ENCODE measurements at places on chromosomes 1 and 21. TPM values are rescaled to one million over a fixed set of nuclear protein-coding genes. Genes with fewer than 3 reads are reported as not detected.
A peak's percentile ranks its signal among the peaks of the same experiment; 100 is the strongest.

- DNase-seq, result no peak
Measured at GRCh38 chr1:193270996-193271395, 84.6 kb upstream of the B3GALT2 start.

- peak; percentile 63 for DNase-seq
Measured at GRCh38 chr1:153565529-153566374, at the start of gene S100A2. S100A2 (minus strand) TSS chr1:153565844; CDS start chr1:153563877, 1,967 bp downstream.

DNA sequence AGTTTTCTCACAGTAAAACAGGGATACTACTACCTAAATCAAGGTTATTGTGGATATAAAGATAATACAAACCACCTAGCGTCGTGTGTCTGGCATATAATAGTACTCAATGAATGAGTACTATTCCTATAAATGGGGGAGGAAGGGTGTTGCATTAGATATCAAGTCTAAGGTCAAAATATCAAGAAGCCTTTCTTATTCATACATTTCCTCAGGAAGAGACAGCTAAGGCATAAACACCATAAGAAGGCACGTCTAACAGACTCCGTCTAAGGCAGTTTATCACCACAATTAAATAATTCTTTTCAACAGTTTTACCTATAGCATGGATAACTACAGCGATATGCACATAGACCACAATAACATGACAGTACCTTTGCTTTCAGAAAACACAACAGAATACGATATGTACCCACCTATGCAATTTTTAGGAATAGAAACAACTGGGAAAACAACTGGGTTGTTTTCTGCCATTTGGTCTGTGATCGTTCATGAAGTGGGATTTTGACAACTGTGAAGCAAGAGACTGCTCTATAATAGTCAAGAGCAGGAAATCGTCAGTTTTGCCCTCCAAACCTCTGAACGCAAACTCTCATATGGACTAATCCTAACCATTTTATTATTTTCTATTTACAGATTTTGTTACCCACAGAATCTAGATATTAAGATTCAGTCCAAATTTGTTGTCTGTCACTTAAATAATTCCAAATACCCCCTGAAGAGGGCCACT lies 53.1 kb downstream of the HNRNPR start:
- DNase-seq, result no peak

GRCh38 chr1:49050041-49050440 lies 273.4 kb upstream of the BEND5 start:
- no peak for DNase-seq

The TRIM63 gene
- total RNA-seq, result 2.5 TPM

The DEPDC1 gene
- 2.6 TPM for total RNA-seq

The VAV3 gene
- total RNA-seq, result 145 TPM

DNA sequence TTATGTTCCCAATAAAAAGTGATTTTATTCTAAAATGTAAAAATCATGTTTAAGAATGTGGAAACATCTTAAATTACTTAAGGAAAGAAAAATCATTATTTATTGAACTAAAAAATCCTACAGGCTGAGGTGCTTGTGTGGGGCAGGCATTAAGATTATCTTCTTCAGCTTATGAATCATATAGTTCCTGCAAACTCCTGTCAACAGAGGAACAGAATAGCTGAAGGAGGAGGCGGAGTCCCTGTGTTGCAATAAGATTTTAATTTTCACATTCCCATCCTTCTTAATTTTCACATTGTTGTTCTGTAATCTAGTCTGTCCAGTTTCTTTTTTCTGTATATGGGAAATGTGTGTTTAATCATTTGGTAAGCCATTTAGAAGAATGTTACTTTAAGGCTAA lies 20.6 kb upstream of the OLFML3 start:
- DNase-seq, result no peak

DNA sequence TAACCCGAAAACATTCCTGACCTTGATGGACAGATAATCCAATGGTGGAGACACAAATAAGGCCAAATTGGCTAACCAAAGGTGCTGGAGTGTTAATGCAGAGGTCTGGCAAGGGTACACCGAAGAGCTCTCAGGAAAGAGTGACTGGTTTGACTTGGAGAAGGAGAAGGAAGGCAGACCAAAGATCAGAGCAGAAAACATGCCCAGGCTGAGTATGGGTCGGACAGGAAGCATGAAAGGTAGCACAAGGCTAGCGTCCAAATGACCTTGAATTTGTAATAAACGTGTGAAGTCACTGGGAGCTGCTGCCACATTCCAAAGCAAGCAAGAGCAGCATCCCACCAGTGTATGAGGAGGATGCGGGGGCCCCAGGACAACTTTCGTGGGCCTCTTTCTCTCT lies 45.7 kb downstream of the APP start:
- DNase-seq, result no peak

DNA sequence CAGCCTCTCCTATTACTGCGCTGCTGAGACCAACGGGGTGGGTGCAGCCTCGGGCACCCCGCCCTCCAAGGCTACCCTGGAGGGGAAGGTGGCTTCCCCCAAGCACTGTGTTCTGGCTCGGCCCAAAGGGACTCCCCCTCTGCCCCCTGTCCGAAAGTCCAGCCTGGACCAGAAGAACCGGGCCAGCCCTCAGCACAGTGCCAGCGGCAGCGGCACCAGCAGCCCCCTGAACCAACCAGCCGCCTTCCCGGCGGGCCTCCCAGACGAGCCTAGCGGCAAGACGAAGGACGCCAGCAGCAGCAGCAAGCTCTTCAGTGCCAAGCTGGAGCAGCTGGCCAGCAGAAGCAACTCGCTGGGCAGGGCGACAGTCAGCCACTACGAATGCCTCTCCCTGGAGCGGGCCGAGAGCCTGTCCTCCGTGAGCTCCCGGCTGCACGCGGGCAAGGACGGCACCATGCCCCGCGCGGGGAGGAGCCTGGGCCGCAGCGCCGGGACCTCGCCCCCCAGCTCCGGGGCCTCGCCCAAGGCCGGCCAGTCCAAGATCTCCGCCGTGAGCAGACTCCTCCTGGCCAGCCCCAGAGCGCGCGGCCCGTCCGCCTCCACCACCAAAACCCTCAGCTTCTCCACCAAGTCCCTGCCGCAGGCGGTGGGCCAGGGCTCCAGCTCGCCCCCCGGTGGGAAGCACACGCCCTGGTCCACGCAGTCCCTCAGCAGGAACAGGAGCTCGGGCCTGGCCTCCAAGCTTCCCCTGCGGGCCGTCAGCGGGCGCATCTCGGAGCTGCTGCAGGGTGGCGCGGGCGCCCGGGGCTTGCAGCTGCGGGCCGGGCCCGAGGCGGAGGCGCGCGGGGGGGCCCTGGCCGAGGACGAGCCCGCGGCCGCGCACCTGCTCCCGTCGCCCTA lies 533.1 kb downstream of the KIF26B start:
- DNase-seq, result peak; percentile 64

GRCh38 chr1:221937155-221937953 lies 195.5 kb upstream of the DUSP10 start:
- no peak for DNase-seq

DNA sequence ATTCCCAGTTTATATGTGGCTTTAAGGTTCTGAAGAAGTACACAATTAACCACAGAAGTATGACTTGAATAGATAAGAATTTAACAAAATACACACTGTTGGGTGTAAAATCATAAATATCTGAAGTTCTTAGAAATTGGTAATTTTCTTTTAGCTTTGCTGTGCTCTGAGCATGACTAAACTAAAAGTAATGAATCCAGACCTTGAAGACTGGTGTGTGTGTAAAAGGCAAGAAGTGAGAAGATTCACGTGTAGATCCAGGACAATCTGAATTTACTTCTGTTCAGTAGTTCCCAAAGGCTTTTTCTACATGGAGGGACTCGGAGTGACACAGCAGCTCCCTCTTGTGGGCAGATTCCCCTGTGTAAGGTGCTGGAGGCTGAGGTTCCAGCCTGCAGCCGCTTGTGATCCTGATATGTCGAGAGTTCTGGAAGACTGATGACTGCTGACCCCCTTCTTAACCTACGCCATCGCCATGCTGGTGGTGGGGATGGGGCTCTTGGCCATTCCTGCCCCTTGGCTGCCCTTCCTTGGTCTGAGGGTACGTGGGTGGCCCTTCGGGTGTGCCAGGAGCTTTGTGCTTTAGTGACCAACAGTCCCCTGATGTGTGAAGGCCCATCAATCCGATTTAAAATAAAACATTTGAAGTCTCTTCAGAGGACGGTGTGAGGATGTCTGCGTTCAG lies 62.7 kb downstream of the ADARB1 start:
- peak; percentile 96 for DNase-seq

DNA sequence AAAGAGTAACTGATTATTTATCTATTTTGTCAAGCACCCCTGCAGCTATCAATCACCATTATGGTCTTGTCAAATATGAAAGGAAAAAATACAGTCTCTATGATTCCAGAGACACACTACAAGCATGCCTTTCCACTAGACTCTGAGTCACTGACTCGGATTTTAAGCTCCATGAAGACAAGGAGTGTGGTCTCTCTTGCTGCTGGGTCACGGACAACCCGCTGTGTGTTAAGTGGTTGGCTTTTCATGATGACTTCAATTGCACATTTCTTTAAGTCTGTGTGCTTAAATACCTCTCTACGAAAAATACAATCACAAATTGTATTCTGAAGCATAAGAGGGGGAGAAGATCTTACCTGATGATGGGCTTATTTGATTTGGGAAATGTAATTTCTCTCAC lies 14.0 kb upstream of the GNG4 start:
- no peak for DNase-seq

GRCh38 chr1:58255192-58255591 lies 291.3 kb downstream of the OMA1 start:
- no peak for DNase-seq

DNA sequence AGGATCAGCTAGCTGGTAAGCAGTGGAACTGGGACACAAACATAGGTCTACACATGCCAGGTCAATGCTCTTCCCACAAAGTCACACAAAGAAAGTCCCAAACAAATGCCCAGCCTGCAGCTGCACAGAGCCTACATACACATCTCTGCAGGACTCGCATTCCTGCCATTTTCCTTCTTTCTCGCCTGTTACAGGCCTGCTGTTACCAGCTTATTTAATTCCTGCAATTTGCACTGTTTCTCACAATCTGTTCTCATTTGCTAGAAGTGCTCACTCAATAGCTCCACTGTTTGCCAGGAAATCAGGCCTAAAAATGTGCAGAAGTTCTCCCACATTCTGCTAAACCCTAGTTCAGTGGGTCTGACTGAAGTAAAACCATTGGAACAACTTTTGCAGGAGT lies 362.6 kb upstream of the C1orf87 start:
- no peak for DNase-seq

GRCh38 chr1:198830412-198830811 lies 191.6 kb downstream of the PTPRC start:
- DNase-seq, result no peak

GRCh38 chr1:87464022-87464490 lies 135.4 kb downstream of the LMO4 start:
- DNase-seq, result no peak
